Stimulated activated CD4-positive, alpha-beta T cell treated with anti-CD3 and anti-CD28 coated beads, Interleukin-4, amount 100 ng/mL, for 4 hours (primary cell): ENCODE measurements at places on chromosomes 16 and 17.
A peak's percentile ranks its signal among the peaks of the same experiment; 100 is the strongest.

DNA sequence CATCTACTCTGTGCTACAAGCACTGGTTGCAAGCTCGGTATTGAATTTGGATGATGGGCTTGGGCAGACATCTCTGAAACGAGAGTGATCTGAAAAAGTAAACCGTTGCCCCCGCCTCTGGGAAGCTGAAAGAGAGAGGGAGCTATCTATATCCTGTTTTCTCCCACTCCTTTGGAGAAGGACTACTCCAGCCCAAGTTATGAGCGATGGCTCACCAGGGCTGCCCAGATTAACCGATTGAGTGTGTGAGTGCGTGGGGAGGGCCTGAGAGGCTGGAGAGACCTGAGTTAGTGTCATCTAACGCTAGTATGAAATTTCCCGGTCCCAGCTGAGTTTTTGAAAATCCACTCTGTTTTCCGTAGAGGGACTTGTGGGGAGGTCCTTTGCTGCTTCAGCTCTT, 11.5 kb downstream of the MGAT5B start:
- DNase-seq: no peak

DNA sequence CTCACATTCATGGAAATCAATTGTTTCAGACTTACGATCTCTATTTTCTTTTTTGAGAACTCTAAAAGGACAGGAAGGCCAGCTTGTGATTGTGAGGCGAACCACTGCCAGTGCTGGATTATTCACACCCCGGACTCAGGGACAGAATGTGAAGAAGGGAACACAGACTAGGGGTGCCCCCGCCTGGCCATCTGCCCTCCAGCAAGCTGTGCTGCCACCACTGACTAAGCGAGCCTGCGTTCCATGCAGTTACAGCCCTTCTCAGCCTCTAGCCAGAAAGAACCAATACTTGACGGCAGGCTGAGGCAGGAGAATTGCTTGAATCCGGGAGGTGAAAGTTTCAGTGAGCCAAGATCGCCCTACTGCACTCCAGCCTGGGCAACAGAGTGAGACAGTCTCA, 2.8 kb downstream of the HAGH start:
- DNase-seq: no peak

GRCh38 chr16:50685462-50686063, 4.5 kb upstream of the SNX20 start:
- DNase-seq: no peak

DNA sequence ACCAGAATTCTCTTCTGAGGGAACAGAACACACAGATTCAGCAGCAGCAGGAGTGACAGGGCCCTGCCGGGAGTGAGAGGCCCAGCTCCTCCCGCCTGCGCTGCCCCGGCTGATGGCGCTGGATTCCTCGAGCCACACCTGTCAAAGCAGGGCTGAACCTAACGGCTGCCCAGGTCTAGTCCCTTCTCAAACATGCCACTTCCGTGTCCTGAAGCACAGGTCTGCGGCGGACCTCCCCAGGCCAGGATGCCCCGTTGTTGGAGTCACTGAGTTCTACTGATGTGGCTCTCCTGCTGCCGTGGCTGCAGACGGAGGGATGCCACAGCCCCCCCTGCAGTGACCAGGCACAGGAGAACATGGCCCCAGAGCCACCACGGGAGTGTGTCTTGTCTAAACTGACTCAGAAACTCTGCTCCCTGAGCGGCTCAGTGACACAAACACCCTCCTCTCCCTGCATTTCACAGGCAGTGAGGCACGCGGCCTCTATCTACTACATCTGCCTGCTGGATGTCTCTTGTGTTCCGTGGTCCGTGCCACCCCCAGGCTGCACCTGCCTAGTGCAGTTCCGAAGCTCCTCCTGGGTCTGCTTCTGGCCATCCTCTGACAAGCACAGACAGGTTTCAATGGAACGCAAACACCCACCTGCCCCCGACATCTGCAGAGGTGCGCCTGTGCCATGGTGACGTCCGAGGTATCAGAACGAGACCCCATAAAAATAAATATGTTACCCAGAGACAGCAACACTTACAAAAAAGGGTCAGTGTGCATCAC, 44.7 kb upstream of the DNAH17 start:
- no peak for DNase-seq

- no peak for DNase-seq
These were observed 1.2 kb upstream of the SLC13A5 start for GRCh38 chr17:6714315-6714874.

- DNase-seq: no peak
These were observed 93.9 kb upstream of the NLRP1 start for GRCh38 chr17:5678171-5678570.

GRCh38 chr16:10918294-10919002, 23.8 kb downstream of the DEXI start:
- DNase-seq: peak; percentile 70

- peak; percentile 67 for DNase-seq
These were observed 31.2 kb downstream of the NSMCE1 start for GRCh38 chr16:27237219-27238015.

DNA sequence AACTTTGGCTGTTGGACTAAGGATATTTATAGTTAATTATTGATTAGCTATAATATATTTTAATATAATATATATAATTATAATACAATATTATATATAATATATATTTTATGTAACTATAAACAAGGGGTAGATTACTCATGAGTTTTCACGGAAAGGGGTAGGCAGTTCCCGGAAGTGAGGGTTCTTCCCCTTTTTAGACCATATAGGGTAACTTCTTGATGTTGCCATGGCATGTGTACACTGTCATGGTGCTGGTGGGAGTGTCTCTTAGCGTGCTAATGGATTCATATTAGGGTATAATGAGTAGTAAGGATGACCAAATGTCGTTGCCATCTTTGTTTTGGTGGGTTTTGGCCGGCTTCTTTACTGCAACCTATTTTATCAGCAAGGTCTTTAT, 315.6 kb downstream of the WWOX start:
- DNase-seq: no peak

- no peak for DNase-seq
These were observed 9.9 kb downstream of the SLC5A11 start for GRCh38 chr16:24855678-24856077.

GRCh38 chr17:42675965-42676423, 800 bp downstream of the PLEKHH3 start:
- DNase-seq: no peak

DNA sequence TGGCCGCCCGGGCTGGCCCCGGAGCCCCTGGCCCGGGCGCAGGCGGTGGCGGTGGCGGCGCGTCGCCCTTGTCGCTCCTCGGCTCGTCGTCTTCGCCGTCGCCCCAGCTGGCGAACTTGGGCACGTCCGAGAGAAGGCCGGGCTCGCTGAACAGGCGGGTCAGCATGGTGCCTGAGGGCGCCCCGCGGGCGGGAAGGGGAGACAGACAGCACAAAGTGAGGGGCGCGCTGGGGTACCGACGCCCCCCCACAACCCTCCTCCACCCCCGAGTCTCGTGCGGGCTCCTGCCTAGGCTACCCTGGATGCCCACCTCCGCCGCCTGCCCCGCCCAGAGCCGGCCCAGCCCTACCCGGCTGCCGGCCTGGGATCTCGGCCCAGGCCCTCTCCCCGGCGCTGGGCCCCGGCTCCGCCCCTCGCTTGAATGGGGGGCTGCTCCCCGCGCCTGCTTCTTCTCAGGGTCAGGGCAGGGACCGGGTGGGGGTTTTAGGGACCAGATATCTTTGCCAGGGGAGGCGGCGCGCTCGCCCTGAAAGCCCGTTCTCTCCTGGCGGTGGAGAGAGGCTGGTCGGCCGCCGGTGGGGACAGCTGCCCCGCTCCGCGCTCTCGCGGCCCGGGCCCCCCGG, 1.2 kb downstream of the NEUROD2 start:
- DNase-seq: no peak

GRCh38 chr16:12558641-12559040, 245.0 kb downstream of the CPPED1 start:
- DNase-seq: no peak
